GM12892 (cell line): ENCODE measurements at places on chromosomes 3 and 15.

GRCh38 chr3:197802779-197803459 lies 11.9 kb downstream of the LRCH3 start:
- DNase-seq = no peak

GRCh38 chr3:9037144-9037711 lies 74.0 kb upstream of the RAD18 start:
- no peak for DNase-seq

GRCh38 chr15:96924570-96924969 lies 594.1 kb downstream of the NR2F2 start:
- no peak for DNase-seq

DNA sequence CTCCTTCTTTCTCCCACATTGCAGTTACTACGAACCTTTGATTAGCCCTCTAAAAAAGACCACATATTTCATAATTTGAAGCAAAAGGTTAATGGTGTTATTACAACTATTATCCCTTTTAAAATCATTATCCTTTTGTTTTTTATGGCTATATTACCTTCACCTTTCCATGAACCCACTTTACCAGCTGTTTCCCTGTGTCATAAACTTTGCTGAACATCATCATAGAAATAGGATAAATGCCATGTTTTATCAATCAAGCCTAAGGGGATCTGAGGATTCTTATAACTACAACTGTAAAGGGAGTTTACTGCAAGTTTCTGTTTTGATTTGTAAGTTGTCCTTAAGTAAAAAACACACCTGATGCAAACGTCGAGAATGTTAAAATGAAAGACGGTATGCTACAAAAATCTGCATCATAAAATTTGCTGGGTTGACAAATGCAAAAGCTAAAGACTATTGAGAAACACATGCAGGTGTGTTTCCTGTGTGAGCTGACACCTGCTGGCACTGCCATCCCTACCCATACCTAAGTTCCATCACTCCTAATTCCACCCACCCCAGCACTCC lies 39.1 kb upstream of the ARRDC4 start:
- no peak for DNase-seq

- no peak for DNase-seq
Observed at GRCh38 chr15:100681335-100681746, 79.0 kb downstream of the ASB7 start.

- no peak for DNase-seq
Observed at GRCh38 chr3:123791417-123791816, 92.7 kb downstream of the MYLK start.

DNA sequence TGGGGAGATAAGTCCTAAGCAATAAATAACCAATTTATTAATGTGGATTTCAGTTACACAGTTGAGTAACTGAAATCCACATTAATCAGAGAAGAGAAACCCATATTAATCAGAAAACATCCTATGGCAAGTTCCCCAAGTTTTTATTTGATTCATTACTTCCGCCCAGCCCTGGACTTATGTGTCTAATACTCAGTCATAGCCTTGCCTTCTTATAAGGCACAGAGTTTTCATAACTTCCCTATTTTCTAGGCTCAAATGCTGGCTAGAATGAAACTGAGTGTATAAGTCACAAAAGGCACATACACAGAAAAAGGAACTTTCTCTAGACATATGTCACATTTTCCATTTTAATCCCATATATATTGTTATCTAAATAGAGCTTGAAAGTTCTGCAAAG lies 28.8 kb downstream of the CD47 start:
- DNase-seq = no peak

DNA sequence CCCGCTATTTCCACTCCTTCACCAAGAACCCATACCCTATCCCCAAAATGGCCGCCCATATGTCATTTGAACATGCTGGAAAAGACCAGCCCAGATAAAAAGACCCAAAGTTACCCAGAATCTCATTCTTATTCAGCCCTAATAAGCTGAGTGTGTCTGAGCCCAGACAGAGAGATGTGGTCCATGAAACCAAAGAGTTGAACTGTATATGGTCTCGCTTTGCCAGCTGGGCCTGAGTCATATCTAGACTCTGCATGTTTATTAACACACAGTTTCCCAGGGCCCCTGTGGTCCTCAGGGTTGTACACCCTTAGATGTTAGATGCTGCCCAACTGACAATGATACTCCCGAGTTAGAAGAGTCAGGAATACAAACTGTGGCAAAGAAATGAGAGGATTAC lies 201.9 kb upstream of the STRIT1 start:
- no peak for DNase-seq

DNA sequence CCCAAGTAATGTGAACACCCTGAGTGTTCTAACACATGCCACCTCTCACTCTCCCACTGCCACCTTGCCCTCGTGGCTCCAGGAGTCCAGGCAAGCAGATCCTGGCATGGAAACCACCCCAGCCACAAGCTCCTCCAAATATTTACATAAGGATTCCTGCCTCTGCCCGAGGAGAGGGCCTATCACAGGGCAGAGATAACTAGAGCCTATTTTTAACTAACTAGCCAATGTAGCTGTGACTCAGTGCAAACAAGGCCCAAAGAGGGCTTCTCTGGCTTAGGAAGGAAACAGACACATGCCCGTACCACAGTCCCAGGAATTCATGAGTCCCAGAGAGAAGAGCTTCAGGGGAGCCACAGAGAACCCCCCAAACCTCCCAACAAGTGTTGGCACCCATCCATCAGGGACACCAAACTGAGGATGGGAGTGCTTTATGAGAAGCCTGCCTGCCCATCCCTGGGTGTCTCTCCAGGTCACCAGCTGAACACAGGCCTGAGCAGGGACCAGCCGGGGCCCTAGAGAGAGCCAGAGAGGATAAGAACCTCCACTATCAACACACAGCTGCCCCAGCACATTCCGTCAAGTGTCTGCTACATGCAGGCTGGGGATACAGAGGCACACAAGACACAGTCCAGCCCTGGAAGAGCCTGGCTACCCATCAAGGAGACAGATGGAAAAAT lies 9.2 kb downstream of the FYCO1 start:
- no peak for DNase-seq

- DNase-seq = peak; percentile 55
Observed at GRCh38 chr15:52112203-52112750, 298 bp downstream of the BCL2L10 start.

DNA sequence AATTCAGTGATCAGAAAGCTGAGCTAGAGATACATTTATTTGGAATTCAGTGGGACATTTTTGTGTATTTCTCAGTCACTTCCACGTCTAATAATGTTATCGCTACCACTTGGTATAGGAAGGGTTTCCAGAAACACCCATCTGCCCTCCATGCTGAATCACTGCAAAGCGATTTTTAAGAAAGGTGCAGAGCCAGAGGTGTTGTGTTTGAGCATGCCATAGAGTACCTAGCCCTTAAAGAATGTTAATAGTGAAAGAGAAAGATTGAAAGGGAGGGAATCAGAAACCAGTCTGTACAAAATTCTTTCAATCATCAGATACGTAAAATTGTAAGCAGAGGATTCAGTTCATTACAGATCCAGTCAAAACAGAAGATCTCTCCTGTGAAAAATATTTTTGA lies 80.1 kb upstream of the ARL6 start:
- no peak for DNase-seq

DNA sequence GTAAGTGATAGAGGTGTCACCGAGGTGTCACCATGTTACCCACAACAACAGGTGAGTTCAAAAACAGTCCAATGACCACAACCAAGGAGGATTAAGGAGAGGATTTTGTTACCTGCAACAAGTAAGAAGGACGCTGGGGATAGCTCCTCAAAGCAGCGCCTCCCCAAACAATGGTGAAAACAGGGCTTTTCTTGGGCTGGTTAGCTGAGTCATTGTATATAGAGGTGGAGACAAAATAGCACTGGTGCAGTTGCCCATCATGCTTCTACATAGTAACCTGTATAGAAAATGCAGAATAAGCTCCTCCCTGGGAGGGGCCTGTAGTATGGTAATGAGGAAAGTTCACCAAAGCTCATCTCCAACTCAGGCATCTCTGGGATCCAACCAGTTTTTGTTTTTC lies 116.9 kb upstream of the EIF1B start:
- DNase-seq = no peak

- DNase-seq = no peak
Observed at GRCh38 chr3:17808994-17809393, 66.6 kb upstream of the TBC1D5 start.

- DNase-seq = no peak
Observed at GRCh38 chr3:157061265-157061664, 98.7 kb downstream of the CCNL1 start.

- no peak for DNase-seq
Observed at GRCh38 chr3:32018757-32019564, 37.4 kb downstream of the ZNF860 start.

GRCh38 chr15:43214592-43215295 lies 6.1 kb downstream of the EPB42 start:
- no peak for DNase-seq

DNA sequence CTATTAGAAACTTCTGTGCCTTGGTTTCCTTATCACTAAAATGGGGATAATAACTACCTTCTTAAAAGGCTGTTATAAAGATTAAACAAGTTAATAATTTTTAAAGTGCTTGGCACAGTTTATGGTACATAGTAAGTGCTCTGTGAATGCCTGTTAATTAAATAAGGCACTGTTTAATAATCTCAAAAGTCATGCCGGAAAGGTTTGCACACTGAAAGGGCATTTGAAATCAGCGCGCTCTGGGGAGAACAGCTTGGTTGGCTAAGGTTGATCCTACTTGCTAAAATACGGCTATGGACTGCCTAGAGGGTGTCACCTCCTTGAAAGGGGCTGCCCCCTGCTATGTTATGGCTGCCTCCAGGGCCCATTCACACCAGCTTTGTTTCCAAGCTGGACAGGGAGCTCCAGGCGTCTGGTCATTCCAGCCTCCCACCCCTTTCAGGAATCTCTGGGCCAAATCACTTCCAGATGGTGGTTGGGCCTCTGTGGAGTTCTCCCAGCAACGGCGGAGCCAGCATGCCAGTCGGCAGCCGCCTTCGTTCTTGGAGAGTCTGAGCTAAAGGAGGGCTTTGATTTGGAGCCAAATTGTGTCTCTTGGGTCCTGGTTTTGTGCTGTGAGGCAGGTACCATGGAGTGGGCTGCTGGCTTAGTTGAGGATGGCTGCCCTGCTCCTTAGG lies 5.9 kb downstream of the FLNB start:
- DNase-seq = no peak

- no peak for DNase-seq
Observed at GRCh38 chr3:172384836-172385235, 63.4 kb downstream of the GHSR start.

DNA sequence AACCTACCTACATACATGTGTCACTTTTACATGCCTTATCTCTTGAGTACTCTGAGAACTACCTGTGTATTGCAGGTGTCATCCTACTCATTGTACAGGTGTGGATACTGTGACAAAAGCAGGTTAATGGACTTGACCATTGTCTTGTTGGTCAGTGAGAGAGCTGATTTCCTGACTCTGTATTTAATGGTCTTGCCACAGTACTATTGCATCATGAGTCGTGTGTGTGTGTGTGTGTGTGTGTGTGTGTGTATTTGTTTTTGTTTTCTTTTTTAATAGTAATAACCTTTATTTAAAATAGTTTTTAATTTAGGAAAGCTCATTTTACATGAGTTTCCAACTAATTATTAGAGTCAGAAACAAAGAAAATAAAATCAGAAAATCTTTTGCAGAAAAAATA lies 7.7 kb downstream of the SELENOT start:
- no peak for DNase-seq

DNA sequence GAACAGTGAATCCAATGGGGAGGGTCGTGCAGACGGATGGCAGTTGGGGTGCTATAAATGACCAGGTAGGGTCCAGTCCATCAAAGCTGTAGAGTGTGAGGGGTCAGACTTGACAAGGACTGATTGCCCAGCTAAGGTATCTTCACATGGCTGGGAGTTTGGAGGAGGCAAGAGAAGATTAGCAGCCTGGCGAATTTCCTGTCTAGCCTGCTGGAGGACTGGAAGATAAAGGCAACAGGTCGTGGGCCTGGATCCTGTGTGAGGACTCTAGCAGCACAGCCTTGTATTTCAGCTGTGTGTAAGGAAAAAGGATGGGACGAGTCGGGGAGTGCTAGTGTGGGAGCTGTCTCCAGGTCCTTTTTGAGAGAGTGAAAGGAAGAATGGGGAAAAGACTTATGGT lies 17.6 kb downstream of the CCR5AS start:
- DNase-seq = no peak

- DNase-seq = peak; percentile 10
Observed at GRCh38 chr3:103218146-103218545, 783.3 kb downstream of the ZPLD1 start.

DNA sequence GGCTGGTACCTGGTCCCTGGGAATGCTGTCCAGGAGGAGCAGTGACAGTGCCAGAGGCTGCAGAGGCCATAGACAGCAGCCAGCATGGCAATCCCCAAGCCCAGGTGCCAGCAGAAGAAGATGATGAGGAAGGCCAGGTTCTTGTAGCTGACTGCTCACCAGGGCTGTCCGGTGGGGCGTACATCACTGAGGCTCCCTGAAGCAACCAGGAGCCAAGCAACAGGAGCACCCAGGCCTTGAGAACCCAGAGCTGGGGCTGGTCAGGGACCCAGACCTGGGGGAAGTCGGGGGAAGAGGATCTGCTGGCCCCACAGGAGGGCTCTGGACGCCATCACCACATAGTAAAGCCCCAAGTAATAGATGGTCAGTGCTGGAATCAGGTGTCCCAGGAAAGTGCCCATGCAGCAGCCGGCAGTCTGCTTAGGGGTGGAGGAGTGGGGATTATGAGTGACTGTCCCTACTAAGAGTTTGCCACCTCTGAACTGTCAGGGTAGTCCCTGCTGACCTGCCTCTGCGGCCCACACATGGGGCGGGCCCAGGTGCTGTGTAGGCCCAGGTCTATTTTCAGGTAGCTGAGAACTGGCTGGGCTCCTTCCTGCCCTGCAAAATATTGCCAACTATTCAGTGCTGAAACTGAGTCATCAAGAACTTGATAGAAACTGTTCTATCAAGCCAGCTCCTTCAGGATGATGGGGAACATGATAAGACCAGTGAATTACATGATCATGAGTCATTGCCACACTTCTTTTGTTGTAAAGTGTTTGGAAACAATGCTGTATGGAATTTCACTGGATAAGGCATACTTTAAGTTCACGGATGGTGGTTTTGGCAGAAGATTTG lies 68.7 kb downstream of the CHRD start:
- DNase-seq = no peak

DNA sequence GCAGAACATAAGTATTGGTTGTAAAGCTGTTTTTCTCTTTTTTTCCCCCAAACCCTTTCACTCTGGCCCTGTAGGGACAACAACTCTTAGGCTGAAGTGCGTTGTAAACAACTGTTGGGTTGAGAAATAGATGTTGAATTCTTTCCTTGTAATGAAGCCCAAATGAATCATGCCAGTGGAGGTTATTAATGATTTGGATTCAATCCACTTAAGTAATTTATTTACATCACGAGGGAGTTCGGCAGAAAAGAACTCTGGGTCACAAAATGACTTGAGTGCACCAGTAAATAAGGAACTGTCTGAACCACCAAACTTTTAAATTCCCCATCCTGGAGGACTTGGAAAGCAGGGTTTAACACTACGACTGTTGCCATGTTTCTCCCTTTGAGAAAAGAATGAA lies 218.9 kb downstream of the PDZRN3 start:
- no peak for DNase-seq

DNA sequence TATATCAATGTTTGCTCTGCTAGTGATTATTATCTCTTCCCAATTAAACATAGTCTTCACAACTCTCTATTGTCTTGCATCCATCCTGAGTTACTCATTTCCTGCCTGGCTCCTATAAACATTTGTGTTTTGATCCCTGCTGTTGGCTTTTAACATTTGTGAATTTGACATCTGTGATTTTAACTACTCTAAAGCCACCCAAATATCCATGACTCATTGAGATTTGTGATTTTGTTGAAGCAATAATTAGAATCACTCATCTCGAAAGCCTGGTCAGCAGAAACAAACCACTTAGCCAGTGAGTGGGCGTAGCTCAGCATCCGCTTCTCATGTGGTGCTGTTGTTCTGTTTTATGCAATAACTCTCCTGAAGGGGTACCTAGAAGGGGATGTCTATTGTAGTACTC lies 174.3 kb upstream of the ZBTB20 start:
- DNase-seq = no peak
